ENCODE measurements at places on chromosomes 16 and 17. TPM values are rescaled to one million over a fixed set of nuclear protein-coding genes. Genes with fewer than 3 reads are reported as not detected.

The MT4 gene
- not detected for polyA plus RNA-seq

DNA sequence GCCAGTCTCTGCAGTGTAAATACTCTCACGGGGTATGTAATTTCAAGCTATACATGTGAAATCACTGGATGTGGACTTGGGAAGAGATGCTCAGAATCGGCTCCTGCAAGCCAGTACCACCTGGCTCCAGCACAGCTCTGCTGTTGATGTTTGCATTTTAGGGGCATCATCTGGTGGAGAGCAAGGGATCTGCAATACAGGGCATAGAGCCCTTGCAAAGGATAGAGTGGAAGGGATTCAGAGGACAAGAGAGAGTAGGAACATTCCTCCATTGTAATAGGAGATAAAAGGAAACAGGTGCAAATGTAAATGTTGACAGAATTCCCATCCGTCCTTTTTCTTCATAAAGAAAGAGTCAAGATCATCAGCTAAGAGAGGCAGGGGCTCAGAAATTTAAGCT lies 184.1 kb downstream of the PMP22 start:
- DNase-seq = no peak

The WFIKKN2 gene
- not detected for polyA plus RNA-seq

GRCh38 chr16:27285676-27286196 lies 17.2 kb upstream of the NSMCE1 start:
- DNase-seq = no peak

DNA sequence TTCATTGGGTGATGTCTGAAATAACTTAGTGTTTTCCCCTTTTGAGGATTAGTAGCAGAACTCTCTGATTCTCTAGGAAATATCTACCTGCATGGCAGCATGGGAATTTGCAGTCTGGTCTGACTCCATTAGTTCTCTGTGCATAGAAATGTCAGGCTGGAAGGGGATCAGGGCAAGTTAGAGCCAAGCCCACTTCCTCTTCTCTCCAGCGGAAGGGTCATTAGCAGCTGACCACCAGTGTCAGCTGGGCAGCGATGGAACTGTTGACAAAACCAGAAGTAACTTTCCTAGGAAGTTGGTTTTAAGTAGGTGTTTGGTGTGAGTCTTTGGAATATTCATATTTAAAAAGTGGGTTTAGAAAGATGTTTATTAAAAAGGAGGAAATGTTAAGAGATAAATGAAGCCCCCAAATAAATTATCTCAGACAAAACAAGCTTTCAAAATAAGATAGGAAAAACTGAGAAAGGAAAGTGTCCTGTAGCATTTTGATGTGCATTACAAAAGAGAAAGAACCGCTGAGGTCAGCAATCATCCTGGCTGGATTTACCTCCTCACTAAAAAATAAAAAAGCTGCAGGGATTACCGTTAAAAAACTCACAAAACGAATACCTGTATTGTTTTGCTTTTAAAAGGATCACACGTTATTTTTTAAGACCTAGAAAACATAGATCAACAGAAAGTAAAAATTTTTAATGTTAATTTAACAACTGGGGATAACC lies 32.4 kb upstream of the MMD start:
- no peak for DNase-seq

DNA sequence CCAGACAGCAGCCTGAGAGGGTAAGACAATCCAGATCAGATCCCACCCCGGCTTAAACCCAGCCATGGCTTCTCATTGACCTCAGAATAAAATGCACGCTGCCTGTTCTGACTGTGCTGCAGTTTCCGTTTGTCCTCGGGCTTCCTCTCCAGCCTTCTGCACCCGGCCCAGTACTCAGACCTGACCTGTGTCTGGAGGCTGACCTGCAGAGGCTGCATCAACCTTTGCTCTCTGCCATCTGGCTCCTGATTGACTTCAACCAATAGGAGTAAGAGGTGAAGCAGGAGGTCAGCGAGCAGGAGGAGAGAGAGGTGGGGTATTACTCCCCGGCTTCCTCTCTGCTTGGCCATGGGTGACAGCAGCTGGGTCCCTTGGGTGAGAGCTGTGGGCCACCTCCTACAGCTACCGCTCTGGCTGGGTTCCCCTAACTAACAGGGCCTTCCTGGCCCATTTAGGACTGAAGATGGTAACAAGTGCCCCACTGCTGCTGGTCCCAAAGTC lies 46.7 kb downstream of the C16orf82 start:
- no peak for DNase-seq

All from naive thymus-derived CD8-positive, alpha-beta T cell (primary cell).